HFFc6 (cell line): ENCODE measurements at places on chromosomes 7 and 10.

DNA sequence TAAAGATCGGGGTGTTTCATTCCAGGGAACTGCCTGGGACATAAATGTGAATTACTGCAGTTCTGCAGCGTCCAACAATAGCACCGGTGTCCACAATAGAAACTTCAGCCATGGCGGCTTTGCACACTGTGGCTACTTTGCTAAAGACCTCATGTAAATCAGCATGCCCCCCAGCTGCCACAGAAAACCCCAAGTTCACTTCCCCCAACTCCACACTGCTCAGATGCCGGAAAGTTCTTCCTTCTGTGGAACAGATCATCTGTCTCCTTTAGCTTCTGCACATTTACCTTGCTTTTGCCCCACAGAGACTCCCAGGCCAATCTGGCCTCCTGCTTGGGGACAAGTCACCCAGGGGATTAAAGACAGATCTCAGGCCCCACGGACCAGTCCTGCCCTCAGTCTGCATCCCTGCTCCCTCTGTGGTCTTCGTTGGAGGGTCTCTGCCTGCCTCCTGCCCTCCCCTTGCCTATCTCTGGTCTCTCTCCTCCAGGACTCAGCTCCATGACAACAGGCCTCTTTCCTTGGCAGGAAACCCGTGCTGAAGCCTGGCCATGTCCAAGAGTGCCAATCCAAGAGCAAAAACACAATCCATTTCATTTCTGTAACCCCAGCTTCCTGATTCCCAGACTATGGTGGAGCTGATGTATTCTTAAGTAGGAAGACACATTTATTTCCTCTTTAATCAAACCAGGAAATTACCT is 403.2 kb downstream of the RPS24 start:
- peaks cover 7% of the 10 kb centered on the region; the same call in 1 of the 2 replicates for H3K4me1 ChIP-seq
- no peaks in the 10 kb centered on the region for H3K36me3 ChIP-seq
- no peak for DNase-seq
- no peak overlapping the region for H3K4me3 ChIP-seq
- H3K27me3 ChIP-seq, result peaks cover 24% of the 10 kb centered on the region

- no peak overlapping the region for H3K27ac ChIP-seq
- peaks cover 3% of the 10 kb centered on the region; the same call in 1 of the 2 replicates for H3K27me3 ChIP-seq
- no peak for DNase-seq
- H3K36me3 ChIP-seq, result peaks cover 5% of the 10 kb centered on the region; the same call in 1 of the 2 replicates
- H3K4me3 ChIP-seq, result no peak overlapping the region
Measured at GRCh38 chr7:21169667-21170580, 258.0 kb upstream of the SP4 start.

- no peak overlapping the region for H3K4me3 ChIP-seq
- peaks cover 8% of the 10 kb centered on the region; the same call in 1 of the 2 replicates for H3K27me3 ChIP-seq
- no peaks in the 10 kb centered on the region for H3K36me3 ChIP-seq
- no peak for DNase-seq
- H3K27ac ChIP-seq, result no peak overlapping the region
Measured at GRCh38 chr7:36010656-36011587, 142.1 kb upstream of the EEPD1 start.

- no peaks in the 10 kb centered on the region for H3K36me3 ChIP-seq
- no peaks in the 10 kb centered on the region for H3K4me1 ChIP-seq
- DNase-seq, result no peak
- H3K4me3 ChIP-seq, result no peak overlapping the region
- no peaks in the 10 kb centered on the region for H3K27me3 ChIP-seq
Measured at GRCh38 chr7:2124604-2125345, 108.0 kb downstream of the MAD1L1 start.

- H3K27me3 ChIP-seq, result no peaks in the 10 kb centered on the region
- DNase-seq, result no peak
- H3K36me3 ChIP-seq, result no peaks in the 10 kb centered on the region
- no peak overlapping the region for H3K27ac ChIP-seq
- H3K4me3 ChIP-seq, result no peak overlapping the region
Measured at GRCh38 chr7:3370068-3370830, 69.2 kb downstream of the SDK1 start.

DNA sequence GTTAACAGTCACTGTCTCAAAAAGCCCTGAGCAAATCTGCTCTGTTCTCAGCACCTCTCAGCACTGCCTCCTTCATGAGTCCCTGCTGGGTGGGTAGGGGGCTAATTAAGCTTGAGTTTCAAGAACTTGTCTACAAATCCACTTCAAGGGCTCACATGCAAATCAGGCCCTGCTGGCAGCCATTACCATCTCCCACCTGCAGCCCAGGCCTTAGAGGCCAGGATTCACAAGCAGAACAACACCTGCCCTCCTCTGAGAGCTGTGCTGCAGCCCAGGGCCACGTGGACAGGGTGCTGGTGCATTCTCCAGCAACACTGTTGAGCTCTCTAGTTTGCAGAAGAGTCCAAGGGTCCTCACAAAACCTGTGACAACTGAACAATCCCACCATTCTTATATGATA is 119.2 kb downstream of the DPP6 start:
- H3K36me3 ChIP-seq, result peaks cover 6% of the 10 kb centered on the region; the same call in 1 of the 2 replicates
- no peaks in the 10 kb centered on the region; the same call in 1 of the 2 replicates for H3K27me3 ChIP-seq
- DNase-seq, result no peak
- H3K4me1 ChIP-seq, result no peaks in the 10 kb centered on the region
- no peak overlapping the region for H3K27ac ChIP-seq

DNA sequence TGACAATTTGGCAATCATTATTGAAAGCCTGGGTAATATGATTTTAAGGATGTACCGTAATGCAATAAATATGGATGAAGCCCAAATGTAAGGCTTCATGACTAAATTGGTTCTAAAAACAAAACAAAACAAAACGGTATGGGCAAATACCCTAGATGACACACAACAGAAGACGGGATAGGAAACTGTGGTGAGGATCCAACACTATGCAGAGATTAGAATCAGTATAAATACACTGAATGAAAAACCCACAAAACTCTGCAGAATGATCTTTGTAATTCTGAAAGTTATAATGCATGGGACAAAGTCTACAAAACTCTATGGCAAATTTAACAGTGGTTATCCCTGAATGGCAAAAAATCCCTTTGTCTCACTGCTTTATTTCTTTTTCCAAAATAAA is 57.6 kb downstream of the MALSU1 start:
- peak overlapping the region; percentile 35 for H3K27ac ChIP-seq
- peak; percentile 68 for DNase-seq
- H3K36me3 ChIP-seq, result peaks cover 24% of the 10 kb centered on the region
- no peak overlapping the region for H3K4me3 ChIP-seq
- H3K4me1 ChIP-seq, result peaks cover 44% of the 10 kb centered on the region

- no peaks in the 10 kb centered on the region for H3K27me3 ChIP-seq
- no peaks in the 10 kb centered on the region; the same call in 1 of the 2 replicates for H3K36me3 ChIP-seq
- no peak for DNase-seq
- no peak overlapping the region for H3K27ac ChIP-seq
- no peak overlapping the region for H3K4me3 ChIP-seq
Measured at GRCh38 chr7:102967798-102968197, 55.0 kb downstream of the LRRC17 start.

GRCh38 chr10:5940807-5941218 is 36.5 kb downstream of the IL15RA start:
- peaks cover 29% of the 10 kb centered on the region for H3K4me1 ChIP-seq
- peaks cover 2% of the 10 kb centered on the region for H3K27me3 ChIP-seq
- H3K36me3 ChIP-seq, result peaks cover 17% of the 10 kb centered on the region
- H3K27ac ChIP-seq, result no peak overlapping the region
- H3K4me3 ChIP-seq, result no peak overlapping the region

DNA sequence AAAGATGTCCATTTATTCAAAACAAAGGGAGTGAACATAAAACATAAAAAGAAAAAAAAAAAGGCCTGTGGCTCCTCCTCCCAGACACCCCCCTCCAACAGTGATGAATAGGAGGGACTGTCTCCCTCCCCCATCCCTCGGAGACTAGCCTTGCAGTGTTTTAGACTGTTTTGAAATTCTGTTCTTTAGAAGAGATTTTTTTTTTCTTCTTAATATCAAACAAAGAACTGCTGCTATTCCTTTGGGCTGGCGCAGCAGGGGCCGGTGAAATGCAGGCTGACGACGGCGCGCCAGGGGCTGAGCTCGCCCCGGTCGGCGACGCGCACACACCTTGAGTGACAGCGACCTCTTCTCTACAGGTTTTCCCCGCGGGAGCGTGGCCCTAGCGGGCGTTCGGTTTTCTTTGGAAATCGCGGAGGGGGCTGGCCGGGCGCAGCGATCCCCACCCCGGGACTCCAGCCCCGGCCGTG is at the start of gene LANCL2:
Gene LANCL2, plus strand, starts transcription at position 133 of the 470 bp plus-strand sequence. CDS start 689 bp downstream, outside the sequence.
- H3K27me3 ChIP-seq, result peaks cover 5% of the 10 kb centered on the region
- H3K4me1 ChIP-seq, result peaks cover 17% of the 10 kb centered on the region
- no peak within 1 kb of the TSS; the same call in 1 of the 2 replicates for H3K4me3 ChIP-seq
- DNase-seq, result peak; percentile 1
- H3K36me3 ChIP-seq, result peaks cover 18% of the 10 kb centered on the region
- H3K27ac ChIP-seq, result peak within 1 kb of the TSS; percentile 66

GRCh38 chr7:17690030-17690429 is 250.3 kb downstream of the SNX13 start:
- H3K4me1 ChIP-seq, result peaks cover 16% of the 10 kb centered on the region
- H3K27ac ChIP-seq, result peak overlapping the region; percentile 34
- no peaks in the 10 kb centered on the region for H3K36me3 ChIP-seq
- H3K27me3 ChIP-seq, result no peaks in the 10 kb centered on the region
- no peak overlapping the region for H3K4me3 ChIP-seq
- DNase-seq, result peak; percentile 80

DNA sequence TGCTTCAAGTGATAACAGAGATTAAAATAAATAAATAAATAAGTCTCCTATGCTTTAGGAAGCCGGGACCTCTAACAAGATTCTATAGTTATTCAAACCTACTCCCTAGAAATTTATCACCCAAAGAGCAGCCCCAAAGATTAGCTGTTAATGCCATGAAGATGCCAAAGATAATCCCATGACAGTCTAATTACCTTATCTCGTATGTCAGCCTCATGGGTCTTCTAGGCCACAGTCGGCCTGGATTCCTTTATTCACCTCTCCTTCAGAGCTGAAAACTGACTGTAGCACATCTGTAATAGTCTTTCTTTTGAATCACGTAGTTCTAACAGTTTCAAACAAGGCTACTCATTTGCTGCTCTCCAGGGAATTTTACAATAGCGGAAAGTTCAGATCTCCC is 24.2 kb downstream of the COL1A2 start:
- DNase-seq, result no peak
- H3K27me3 ChIP-seq, result peaks cover 49% of the 10 kb centered on the region
- peak overlapping the region; percentile 74 for H3K4me3 ChIP-seq

DNA sequence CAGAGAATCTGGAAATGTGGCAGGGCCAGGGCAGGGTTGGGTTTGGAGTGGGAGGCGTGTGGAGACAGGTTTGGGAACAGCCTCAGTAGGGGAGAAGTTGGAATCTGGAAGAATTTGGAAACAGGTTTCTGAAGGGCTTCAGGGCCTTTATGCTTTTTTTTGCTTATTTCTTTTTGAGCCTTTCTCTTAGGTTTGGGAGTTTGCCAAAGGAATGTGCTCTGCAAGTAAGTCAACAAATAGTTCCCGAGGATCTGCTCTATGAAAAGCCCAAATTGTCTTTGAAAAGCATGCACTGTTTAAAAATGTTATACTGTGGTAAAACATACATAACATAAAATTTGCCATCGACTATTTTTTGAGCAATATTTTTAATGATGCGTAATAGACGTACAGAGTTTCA is 86.7 kb upstream of the ADRB1 start:
- peak; percentile 72 for DNase-seq
- H3K36me3 ChIP-seq, result no peaks in the 10 kb centered on the region
- peak overlapping the region; percentile 96 for H3K27ac ChIP-seq
- no peak overlapping the region for H3K4me3 ChIP-seq
- peaks cover 47% of the 10 kb centered on the region for H3K4me1 ChIP-seq
